ENCODE measurements at places on chromosomes 12 and 14.

DNA sequence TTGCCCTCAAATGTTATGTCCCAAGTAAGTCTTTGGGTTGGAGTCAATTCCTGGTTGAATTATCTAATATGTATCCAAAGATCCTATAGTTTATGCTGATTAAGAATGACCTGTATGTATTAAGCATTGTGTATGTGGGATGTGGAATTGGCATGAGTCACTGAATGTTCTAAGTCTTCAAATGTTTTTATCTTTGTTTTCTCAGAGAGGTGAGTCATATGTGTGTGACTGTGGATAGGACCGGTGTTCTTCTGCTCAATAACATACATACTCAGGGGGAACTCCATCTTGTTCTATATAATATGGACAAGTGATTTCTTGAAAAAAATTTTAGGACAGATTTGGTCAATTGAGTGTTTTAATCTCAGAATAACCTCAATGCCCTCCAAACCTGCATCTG, 57.9 kb downstream of the NAV3 start:
- DNase-seq = no peak

DNA sequence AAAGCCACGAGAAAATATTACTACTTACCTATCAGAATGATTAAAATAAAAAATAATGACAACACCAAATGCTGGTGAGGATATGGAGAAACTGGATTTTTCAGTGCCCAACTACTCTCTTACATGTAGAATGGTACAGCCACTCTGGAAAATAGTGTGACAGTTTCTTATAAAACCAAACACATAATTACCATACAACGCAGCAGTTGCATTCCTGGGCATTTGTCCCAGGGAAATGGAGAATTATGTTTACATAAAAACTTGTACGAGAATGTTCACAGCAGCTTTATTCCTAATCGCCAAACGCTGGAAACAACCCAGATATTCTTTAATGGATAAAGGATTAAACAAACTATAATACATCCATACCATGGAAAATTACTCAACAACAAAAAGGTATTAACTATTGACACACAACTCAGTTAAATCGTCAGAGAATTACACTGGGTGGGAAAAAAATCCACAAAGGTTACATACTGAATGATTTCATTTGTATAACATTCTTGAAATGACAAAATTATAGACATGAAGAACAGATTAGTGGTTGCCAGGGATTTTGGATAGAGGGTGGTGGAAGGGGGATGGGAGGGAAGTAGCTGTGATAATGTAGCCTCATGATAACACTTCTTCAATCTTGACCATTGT, 35.4 kb downstream of the TAOK3 start:
- no peak for DNase-seq

DNA sequence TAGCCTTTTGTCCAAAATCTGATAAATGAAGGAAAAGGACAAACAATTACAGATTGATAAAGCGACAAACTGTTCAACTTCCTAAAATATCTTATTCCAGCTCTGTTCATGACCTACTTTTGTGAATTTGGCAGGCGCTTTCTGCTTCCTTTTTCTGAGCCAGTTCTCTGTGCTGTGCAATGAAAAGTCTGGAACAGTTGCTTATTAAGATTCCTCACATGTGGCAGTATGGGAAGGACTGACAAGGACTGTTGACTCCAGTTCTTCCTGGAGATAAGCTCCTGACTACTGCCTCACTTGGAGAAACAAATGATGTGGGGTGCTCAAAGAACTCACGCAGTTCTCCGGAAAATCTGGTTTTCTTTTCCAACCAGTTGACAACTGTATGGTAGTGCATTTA, 58.3 kb upstream of the ANP32D start:
- DNase-seq = no peak

DNA sequence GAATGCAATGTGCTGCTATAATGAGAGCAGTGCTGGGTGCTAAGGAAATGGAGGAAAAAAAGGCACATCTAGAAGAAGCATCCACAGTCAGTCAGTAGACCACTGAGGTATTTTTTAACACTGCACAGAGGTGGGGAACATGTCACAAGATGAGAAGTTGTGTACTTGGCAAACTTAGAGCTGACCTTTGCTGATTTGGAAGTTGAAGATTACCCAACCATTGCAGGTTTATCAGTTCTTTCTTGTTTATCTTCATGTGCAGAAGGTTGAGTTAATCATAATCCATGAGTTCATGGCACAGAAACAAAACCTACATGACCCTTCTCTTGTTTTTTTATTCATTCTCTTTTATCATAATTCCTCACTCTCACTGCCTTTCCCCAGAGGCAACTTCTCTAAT, 3.2 kb upstream of the PAH start:
- no peak for DNase-seq

GRCh38 chr12:76201758-76202157, 117.3 kb upstream of the NAP1L1 start:
- no peak for DNase-seq

DNA sequence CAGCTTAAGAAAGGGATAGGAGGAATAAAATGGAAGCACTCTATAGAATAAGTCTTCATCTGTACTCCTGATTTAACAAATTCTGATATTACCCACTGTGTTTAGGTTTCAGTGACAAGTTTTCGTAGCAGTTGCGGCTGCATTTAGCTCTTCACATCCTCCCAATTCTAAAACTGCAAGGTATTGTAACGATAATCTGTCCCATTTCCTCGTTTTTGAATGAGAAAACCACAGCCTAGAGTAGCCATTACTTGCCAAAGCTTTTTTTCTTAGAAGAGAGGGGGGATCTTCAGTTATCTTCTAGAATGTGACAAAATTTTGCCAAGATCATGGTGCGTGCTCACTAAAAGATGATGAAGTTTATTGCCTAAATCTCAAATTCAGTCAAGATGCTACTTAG, 155.8 kb downstream of the PDE3A start:
- no peak for DNase-seq

- DNase-seq = no peak
Measured at GRCh38 chr14:88554457-88555286, at the start of gene PTPN21. Gene PTPN21, minus strand, starts transcription at chr14:88555007. Its CDS starts 4,590 bp downstream, at chr14:88550417.

- DNase-seq = no peak
Measured at GRCh38 chr12:105696-106095, 39.1 kb downstream of the IQSEC3 start.

DNA sequence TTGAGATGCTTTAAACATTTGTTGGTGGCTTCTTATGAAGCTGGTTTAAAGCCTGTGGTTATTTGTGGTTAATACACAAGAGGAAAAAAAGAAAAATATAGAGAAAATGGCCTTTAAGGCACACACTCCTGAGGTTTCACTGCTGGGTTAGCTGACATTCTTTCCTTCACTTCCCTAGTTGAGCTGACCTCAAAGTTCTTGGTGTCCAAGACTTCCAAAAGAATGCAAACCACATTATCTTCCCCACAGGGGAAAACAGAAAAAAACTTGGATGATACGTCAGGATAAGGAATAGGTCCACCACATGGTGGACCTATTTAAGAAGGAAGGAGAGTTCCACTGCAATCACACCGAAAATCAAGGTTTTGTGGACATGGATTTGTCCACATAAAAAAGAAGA, 94.3 kb downstream of the SLC25A21 start:
- DNase-seq = no peak

GRCh38 chr12:24709216-24709615, 239.7 kb downstream of the BCAT1 start:
- DNase-seq = no peak

GRCh38 chr12:92945659-92946220, 16.6 kb upstream of the EEA1 start:
- no peak for DNase-seq

- DNase-seq = no peak
Measured at GRCh38 chr12:69932154-69932553, 107.1 kb downstream of the MYRFL start.

DNA sequence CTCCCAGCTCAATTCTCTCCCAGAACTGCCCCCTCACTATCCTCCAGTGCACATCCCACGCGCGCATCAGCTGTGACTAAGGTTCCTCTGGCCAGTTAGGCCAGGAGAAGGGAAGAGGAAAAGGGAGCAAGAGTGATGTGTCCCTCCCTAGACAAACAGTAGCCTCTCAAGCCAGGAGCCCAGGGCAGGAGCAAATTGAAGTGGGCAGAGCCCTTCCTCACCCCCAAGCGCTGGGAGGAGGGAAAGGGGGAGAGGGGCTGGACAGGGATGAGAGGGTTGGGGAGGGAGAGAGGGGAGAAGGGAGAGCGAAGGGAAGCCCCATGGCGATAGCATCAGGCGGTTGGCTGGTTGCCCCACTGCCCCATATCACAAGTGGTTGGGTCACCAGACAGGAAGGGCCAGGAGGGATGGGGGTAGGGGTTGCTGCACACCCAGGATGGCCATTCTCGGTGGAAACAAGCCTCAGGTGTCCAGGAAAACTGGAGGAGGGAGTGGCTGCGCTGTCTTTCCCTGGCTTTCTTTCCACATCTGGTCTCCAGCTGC, 1.1 kb downstream of the CD63 start:
- DNase-seq = no peak

- DNase-seq = no peak
Measured at GRCh38 chr14:53915364-53916014, 41.1 kb downstream of the BMP4 start.

DNA sequence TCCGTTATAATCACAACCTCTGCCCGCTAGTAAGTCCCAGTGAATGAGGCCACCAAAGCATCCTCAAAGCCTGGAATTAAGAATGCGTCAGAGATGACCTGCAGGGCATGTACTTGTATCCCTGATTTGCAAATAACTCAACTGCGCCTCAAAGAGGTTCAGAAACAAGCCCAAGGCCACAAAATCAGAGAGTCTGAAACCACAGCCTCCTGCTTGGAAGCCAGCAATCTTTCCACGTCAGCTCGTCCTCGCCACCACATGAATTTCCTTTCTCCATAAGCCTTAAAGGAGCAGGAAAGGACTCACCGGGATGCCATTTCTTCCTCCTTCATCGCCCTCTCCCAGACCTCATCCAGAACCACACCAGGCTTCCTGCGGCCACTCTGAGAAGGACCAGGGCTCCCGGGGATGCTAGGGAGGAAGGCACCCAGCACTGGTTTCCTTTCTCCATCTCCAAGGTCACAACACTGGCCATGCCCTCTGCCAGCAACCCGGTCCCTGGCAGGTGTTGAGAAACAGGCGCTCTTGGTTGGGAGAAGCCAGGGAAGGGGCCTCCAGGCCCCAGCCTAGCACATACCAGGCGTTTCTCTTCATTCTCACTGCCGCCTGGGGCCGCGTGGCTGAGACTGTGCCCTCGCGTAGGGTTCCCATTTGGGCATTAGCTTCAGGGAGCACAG, 191.2 kb upstream of the DIO3 start:
- DNase-seq = no peak

DNA sequence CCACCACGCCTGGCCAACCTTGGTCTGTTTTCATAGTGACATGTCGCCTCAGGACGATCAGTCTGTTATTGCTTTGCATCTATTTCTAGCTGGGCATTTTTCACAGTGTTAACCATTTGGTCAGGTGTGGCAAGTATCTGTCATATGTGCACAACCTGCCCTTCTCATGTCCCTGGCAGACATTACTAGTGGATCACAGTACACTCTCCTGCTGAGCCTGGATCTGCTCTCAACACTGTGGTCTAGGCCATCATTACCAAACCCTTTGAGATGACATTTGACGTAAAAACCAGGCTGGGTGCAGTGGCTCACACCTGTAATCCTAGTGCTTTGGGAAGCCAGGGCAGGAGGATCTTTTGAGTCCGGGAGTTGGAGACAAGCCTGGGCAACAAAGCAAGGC, 29.4 kb upstream of the NOS1 start:
- DNase-seq = no peak

GRCh38 chr12:12156116-12156515, 85.4 kb downstream of the BCL2L14 start:
- no peak for DNase-seq

DNA sequence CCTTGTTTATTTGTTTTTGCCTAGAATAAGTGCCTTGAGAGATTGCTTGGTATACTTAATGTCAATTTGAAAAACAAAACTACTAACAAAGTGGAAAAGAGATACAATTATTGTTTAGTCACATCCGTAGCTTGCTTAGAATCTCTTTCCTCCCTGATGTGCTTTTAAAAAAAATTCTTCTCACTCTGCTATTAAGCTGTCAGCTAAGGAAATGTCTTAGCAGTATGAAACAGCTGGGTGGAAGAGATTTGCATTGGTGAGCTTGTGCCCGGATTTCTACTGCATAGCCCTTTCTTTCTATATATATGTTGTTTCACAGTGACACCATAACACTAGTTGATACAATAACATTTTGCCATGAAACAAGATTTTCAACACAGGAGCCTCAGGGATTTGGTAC, 229.4 kb upstream of the RGS6 start:
- no peak for DNase-seq

DNA sequence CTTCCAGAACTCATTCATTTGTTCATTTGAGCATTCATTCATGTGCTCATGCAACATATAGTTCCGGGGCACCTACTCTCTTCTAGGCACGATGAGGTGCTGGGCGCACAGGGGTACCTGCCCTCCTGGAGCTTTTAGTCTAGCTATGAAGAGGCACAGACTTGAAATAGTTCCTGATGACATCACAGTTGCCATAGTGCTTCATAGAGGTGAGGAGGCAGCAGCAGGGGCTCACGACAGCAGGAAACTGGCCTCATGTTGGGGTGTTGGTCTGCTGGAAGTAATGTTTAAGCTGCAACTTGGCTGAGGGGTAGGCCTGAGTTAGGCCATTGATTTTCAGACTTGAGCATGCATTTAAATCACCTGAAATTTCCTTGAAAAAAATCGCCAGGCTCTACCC, 195.5 kb downstream of the PHETA1 start:
- no peak for DNase-seq
